Myocyte (in vitro differentiated cells): ENCODE measurements at places on chromosomes 1 and 21. TPM values are rescaled to one million over a fixed set of nuclear protein-coding genes. Genes with fewer than 3 reads are reported as not detected.

Gene WNT2B
- 0.31 and 0.67 TPM in 2 replicates for total RNA-seq

Gene OR2G6
- total RNA-seq = not detected in 2 replicates

Gene GBP6
- total RNA-seq = 0.16 TPM in 1 of 2 replicates, not detected in the other

Gene FCGR2B
- not detected in 2 replicates for total RNA-seq

Gene SPRR5
- total RNA-seq = not detected in 2 replicates
